ENCODE measurements at places on chromosomes 2 and 18.

DNA sequence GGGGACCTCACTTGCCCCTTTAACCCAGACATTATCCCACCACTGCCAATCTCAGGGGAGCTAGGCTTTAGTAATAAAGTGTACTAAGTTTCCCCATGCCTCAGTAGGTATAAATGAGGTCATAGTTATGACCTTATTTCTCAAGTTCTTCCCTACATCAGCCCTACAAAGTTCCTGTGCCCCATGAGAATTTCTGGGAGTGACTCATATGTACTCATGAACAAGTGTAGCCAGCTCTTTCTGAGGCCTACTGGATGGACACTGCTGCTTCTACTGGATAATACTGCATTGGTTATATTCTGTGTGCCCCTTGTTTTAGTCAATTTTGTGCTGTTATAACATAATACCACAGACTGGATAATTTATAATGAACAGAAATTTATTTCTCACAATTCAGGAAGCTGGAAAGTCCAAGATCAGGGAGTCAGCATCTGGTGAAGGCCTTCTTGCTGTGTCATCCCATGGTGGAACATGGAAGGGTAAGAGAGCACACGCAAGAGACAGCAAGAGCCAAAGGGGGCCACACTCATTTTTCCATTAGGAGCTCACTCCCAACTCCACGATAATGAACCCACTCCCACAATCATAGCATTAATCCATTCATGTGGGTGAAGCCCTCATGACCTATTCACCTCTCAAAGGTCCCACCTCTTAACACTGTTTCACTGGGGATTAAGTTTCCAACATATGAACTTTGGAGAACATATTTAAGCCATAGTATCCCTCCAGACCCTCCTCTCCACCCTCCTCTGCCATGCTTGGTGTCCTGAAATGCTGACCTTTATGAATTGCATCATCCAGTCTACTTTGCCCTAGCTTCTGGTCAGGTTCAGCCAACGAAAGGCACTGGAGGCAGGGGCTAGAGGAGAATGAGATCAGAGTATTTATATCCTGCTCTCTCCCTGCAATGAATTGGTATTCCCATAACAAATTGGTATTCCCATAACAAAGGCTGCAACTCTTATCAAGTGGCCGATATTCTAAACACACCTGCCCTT lies 25.4 kb upstream of the ST3GAL5 start:
- no peak for DNase-seq

DNA sequence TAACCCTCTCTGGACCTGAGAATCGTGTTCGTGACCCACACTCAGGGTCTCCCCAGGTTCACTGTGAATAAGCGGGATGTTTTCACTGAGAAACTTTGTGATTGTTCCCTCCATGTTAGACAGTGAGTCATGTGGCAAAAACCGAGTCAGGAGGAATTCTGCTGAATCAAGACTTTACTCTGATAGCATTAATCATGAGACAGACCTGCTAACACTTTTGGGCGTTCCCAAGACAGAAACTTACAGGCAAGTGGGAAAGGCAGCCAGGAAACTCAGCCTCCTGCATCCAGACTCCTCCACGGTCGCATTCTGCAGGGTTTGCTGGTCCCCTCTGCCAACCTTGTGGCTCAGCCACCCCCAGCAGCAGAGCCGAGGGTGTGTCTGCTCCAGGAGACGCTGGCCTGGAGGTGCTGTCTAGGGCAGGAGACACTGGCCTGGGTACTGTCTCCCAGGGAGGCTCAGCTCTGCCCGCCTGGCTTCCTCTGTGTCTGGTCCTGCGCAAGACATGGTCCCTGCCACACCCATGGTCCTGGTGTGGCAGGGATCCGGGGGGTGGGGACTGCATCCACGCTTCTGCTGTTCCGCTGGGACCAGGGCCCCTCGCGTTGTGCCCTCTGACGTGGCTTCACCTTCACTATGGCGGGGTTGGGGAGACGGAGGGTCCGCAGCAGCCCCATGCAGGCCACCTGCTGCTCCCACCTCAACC lies 177.4 kb downstream of the TWIST2 start:
- DNase-seq, result no peak

DNA sequence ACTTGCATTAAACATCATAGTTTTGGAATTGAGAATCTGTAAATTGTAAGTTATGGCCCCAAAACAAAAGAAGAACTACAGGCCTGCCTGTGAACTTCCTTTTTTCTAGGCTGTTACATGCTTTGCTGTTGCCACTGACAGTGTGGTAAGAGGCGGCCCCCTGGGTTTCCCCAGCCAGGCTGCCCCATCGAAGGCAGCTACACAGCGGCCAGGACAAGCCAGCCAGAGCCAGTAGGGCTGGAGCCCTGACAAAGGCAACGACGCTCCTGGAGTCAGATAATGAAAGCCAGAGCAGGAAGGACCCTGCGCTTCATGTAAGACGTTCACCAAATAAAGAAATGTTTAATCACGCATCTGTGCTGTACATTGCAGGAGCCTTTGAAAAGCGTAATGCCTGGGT lies 55.0 kb downstream of the ANKRD44 start:
- DNase-seq, result no peak

GRCh38 chr2:172050479-172051125 lies 34.7 kb upstream of the DLX1 start:
- DNase-seq, result no peak

DNA sequence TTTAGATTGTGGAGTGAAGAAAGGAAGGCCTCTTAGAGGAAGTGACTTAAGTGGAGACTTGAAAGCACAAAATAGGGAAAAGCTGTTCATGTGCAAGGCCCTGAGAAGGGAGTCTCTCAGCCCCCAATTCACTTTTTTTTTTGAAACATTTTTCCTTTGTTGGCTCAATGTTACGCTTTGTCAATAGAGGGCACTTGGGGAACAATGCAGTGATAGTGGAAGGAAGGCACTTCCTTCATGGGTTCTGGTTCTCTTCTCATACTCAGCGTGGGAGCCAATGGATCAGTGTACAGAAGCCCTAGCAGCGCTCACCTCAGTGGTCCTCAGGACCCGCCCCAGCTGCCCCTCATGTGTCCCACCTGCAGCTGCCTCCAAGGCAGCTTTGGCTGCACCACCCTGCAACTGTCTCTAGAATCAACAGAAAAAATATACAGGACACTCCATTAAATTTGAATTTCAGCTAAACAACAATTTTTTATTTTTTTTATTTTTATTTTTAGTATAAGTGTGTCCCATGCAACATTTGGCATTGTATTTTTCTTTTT lies 8.6 kb upstream of the C2orf42 start:
- no peak for DNase-seq

DNA sequence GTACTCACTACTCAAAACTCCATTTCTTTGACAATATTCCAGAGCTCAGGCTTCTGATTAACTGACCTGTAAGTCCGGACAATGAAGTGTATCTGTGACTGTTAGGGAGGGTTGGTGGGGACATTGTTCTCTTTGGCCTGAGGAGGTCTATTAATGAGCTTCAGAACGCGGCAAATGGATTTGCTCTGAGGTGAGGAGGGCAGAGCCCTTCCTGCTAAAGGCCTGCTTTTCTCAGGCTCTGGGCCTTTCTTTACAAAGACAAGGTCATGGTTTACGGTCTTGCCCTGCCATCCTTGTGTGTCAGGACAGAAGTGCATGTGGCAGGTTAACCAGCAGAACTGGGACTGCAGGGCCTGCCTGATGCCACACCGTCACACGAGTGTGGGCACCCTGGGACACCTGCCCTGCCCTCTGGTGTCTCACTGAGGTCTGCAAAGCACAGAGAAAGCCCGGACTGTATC lies 7.2 kb downstream of the ALKAL2 start:
- no peak for DNase-seq

GRCh38 chr2:106269591-106270291 lies 75.6 kb upstream of the UXS1 start:
- no peak for DNase-seq

- DNase-seq, result no peak
Observed at GRCh38 chr18:44731530-44732237, 51.0 kb downstream of the SETBP1 start.

GRCh38 chr18:58915006-58915799 lies 50.5 kb downstream of the ZNF532 start:
- DNase-seq, result no peak

GRCh38 chr2:190207930-190208329 lies 111.7 kb downstream of the HIBCH start:
- DNase-seq, result no peak

GRCh38 chr2:29235411-29235810 lies 120.2 kb downstream of the CLIP4 start:
- no peak for DNase-seq

- DNase-seq, result no peak
Observed at GRCh38 chr18:49812286-49813068, 856 bp downstream of the ACAA2 start.

DNA sequence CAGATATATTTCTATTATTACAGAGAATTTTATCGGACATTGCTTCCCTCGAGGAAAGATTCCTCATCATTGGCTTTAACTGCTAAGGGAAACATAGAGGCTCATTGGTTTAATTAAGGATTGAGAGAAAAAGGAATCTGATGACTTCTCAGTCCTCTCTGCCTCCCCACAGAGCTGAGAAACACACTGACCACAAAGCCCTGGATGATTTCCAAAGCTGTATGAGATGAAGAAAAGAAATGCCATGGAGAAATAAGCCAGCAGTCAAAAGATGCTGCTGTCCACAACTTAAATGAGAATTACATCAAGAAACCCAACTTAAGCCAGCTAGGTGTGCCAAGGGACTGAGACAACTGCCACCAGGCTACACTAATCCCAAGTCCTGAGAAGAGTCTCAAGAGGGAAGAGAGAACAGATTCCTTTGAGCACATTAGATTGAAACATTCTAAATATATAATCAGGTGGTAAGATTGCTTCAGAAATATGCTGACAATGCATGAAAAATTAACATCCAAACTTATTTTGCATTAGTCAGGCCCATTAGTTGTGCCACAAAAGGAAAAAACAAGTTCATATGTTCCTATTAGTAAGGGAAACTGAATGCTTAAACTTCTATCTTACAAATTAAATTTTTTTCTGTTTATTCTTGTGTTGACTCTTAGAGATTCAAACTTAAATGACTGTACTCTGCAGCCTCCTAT lies 308.1 kb upstream of the CYRIA start:
- no peak for DNase-seq

GRCh38 chr2:198168651-198169050 lies 364.3 kb downstream of the PLCL1 start:
- DNase-seq, result no peak

DNA sequence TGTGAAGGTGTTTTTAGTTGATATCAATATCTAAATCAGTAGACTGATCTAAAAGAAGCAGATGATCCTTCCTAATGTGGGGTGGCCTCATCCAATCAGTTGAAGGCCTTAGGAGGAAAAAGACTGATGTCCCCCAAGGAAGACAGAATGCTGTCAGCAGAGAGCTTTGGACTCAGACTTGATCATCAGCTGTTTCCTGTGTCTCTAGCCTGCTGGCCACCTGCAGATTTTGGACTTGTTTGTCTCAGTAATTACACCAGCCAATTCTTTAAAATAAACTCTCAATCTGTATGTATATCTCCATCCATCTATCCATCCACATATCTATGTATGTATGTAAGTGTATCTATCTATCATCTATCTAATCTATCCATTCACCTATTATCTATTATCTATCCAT lies 301.3 kb downstream of the LPIN1 start:
- DNase-seq, result no peak

DNA sequence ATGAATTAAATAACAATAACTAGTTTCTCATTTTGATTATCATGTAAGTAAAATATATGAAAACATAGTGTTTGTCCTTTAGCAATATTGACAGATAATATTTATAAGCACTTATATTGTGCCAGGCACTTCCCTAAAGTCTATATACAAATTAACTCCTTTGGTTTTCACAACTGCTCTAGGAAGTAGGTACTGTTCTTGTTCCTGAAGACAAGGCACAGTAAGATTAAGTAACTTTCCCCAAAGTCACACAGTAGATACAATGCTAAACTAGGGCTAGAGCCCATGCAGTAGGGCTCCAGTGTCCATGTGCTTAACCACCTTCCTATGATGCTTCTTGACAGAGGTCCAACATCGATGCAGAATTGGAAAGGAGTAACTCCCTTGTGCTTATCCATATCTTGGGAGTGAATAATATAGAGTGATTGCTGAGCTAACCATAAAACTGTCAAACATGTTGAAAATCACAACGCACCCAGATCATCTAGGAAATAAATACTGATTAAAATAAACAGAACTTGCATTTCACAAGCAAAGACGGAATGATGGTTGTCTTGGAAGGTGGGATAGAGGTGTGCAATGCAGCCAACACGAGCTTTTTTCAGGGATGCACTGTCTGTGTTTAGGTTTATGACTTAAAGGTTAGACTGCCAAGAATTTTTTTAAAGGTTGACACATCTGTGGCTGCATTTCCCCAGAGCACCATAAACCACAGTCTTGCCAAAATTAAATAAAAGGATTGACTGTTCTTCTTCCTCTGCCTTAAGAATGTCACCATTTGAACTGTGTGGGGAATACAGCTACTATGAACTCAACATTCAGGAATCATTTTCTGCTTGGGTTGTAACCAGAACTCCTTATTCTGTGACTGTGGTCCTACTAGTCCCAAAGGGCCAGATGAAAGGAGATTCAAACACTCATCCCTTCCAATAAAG lies 80.8 kb downstream of the ANKRD44 start:
- DNase-seq, result no peak

DNA sequence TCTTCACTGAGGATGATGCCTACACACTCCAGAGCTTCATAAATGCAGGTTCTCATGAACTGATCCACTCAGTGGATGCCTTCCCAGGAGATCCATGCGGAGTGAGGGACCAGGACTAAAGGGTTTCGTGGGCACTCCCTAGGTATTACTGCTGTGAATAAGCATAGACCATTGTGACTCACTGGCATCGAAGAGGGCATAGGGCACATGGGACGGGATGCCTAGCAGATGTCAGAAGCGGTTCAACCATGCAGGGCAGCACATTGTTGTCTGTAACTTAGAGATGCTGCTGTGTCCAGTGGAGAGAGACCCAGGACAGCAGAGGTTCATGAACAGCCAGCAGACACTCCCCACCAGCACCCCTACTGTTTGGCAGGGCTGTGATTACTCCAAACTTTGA lies 17.2 kb downstream of the GKN2 start:
- no peak for DNase-seq

GRCh38 chr2:85662899-85663593 lies 5.0 kb downstream of the SFTPB start:
- no peak for DNase-seq

- DNase-seq, result no peak
Observed at GRCh38 chr2:241659150-241659739, 21.8 kb downstream of the ATG4B start.

- no peak for DNase-seq
Observed at GRCh38 chr2:10634495-10634894, 55.3 kb downstream of the NOL10 start.

GRCh38 chr2:202883987-202884675 lies 12.6 kb upstream of the ICA1L start:
- no peak for DNase-seq

- DNase-seq, result no peak
Observed at GRCh38 chr2:119177838-119178190, 19.3 kb upstream of the C1QL2 start.

GRCh38 chr2:139160836-139161235 lies 380.6 kb upstream of the NXPH2 start:
- no peak for DNase-seq
